ENCODE measurements at places on chromosomes 7 and 10. TPM values are rescaled to one million over a fixed set of nuclear protein-coding genes. Genes with fewer than 3 reads are reported as not detected.

Gene NODAL
- total RNA-seq: not detected

Gene HOXA10
- not detected for total RNA-seq

Gene SLC29A3
- 3.0 TPM for total RNA-seq

Gene ZNF804B
- total RNA-seq: not detected

Gene GHRHR
- total RNA-seq: not detected

Gene ITGA8
- total RNA-seq: 13.8 TPM

Gene RAB19
- total RNA-seq: not detected

Gene CPA1
- not detected for total RNA-seq

Gene PKD2L1
- not detected for total RNA-seq

Gene OR2A1
- not detected for total RNA-seq

Gene AKAP9
- 26.2 TPM for total RNA-seq

Data from cardiac ventricle fibroblast (primary cell).